ENCODE measurements at places on chromosomes 4 and X.

GRCh38 chr4:47010912-47011446, 17.6 kb upstream of the GABRA4 start:
- no peak for DNase-seq

DNA sequence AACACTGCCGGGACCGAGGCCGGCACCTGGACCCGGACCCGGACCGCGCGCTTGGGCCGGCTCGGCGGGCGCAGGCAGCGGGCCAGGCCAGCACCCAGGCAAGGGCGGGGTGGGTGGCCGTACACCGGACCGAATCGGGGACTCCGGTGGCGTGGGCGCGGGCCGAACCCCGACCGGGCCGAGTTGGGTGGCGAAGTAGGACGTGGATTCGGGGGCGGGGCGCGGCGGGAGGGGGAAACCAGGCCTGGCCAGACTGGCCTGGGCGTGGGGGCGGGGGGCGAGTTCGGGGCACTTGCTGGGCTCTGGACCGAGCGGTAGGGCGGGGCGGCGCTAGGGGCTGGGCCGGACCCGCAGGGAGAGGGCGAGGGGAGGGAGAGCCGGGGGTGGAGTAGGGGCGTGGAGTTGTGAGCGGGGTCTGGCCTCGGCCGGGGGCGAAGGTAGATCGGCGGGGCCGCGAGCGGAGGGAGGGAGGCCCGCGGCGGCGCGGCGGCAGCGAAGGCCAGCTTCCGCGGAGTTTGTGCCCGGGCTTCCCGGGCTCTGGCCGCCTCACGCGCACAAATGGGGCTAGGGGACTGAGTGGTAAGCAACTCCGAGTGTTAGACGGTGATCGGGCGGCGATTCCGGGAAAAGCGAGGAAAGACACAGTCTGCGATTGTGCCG, 1.8 kb upstream of the BCORL1 start:
- peak; percentile 11 for DNase-seq

DNA sequence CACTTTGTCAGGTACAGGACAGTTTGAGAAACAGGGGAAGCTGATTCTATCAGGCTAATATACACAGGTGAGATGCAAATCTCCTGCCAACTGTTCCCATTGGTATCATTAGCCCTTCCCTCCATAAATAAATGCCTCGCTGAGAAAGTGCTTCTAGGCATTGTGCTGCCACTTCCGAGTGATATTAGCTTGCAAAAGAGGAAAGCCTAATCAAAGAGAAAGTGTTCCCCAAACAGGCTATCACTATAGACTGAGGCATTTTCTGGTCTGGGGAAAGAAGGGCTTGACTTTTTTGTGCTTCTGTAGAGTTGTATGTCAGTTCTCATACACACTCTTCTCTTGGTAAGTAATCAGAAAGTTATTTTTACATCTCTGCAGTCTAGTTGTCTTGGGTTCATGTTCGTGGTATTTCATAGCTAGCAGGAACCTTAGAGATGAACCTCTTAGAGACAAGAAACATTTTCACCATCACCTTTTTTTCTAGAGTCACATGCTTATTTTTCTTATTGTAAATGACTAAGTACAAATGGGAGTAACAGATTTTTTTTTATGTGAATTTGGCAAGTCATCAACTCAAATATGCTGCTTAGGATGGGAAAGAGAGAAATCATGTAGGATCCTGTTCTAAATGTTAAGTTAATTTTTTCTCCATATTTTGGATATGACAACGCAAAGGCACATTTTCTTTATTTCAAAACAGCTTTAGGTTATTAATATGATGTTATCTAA, 1009.8 kb downstream of the ADGRL3 start:
- peak; percentile 21 for DNase-seq

GRCh38 chr4:12472087-12472486, 1012.1 kb downstream of the RAB28 start:
- no peak for DNase-seq

DNA sequence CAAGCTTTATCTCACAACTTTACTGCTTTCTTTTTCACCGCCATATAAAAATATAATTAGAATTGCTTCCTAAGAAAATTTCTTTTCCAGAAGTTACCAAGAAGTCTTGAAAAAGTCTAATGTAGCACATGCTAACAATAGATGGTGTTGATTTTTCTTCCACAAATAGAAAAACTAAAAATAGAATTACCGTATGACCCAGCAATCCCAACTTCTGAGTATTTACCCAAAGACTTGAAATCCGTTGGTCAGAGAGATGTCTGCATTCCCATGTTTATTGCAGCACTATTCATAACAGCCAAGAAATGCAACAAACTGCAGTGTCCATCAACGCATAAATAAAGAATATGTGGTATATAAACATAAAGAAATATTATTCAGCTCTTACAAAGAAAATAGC, 17.8 kb upstream of the EDNRA start:
- no peak for DNase-seq

GRCh38 chr4:105894660-105895582, at the start of gene NPNT:
Gene NPNT, plus strand, starts transcription at chr4:105895471. Its CDS starts 182 bp downstream, at chr4:105895653.
- DNase-seq, result peak; percentile 52

- DNase-seq, result peak; percentile 6
Measured at GRCh38 chrX:19514791-19515614, at the start of gene MAP3K15. Gene MAP3K15, minus strand, starts transcription at chrX:19515508. Its CDS starts 247 bp downstream, at chrX:19515261.

DNA sequence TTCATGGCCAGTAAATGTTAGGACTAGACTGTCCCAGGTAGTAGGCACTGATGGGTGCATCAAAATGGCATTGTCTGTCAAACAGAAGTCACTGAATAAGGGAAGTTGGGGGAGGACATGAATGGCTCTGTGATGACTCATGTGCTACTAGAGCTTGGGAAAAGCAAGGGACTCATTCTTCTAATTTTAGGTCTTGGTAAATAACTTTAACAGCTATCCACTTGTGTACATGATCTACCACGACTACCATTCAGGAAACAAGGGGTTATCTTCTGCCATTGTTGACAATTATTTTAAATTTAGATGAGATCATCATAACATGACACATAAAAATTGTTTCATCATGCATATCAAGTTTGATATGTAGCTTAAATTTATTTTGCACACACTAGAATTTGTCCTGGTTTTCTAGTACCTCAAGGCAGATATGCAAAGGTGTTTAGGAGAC, 6.3 kb downstream of the AREG start:
- no peak for DNase-seq

DNA sequence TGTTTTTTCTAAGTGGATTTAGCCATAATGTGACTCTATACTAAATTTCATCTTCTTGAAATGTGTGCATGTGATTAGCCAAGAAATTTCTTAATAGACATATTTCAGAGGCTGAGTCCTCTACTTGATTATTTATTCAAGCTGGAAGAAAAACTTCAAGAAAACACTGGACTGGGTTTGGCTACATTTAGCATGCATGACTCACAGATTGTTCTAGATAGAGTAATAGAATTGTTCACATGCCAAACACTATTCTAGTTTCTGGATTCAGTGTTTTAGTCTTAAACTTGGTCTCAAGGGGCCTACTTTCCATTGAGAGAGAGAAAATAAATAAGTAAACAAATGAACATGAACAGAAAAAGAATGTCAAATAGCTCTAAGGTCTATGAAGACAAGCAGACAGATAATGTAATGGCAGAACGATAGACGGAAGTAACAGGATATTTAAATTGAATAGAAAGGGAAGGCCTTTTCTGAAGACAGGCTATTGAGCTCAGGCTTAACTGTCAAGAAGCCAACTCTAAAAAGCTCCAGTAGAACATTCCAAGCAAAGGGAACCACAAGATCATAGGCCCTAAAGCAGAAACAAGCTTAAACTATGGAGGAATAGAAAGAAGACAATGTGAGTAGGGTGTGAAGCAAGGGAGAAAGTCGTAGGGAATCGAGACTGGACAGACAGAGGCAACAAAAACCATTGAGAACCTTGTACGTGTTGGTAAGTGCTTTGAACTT, 104.6 kb downstream of the TMEM144 start:
- no peak for DNase-seq

DNA sequence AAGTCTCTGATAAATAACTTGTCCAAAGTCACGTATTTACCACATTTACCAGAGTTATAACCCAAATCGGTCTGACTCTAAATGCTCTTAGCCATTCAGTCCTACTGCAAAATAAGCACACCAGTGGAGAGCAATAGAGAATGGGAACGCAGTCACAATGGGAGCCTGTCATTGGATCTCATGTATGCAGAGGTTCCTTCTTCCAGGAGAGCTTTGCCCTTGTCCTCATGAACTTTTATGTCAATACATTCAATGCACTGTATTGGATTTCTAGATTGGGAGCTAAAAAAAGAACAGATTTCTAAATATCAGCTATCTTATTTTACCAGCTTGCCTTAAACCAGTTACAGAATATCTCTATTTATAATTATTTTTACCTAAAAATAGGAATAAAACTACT, 149.1 kb upstream of the CXXC4 start:
- DNase-seq, result no peak

GRCh38 chr4:163017135-163017534, 149.6 kb downstream of the NAF1 start:
- no peak for DNase-seq

- peak; percentile 6 for DNase-seq
Measured at GRCh38 chrX:148806145-148806870, 305.9 kb downstream of the AFF2 start.

DNA sequence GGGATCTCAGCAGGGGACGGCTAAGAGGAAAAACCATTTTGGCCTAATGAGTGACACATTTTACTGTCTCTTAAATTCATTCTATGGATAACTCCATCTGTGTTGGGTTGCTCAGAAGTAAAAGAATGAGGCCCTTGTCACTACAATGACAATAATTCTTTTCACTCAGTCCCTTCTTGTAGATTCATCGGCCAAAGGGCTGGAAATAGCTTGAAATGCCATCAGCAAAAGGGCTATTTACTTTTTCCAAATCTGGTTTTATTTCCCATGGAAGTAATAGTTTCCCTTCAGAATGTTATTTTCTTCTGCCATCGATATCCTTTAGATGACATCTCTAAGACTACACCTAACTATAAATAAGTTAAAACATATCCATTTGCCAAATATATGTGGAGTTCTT, 7.4 kb downstream of the MEPE start:
- no peak for DNase-seq

GRCh38 chr4:173230062-173230461, 61.5 kb downstream of the GALNT7 start:
- no peak for DNase-seq

DNA sequence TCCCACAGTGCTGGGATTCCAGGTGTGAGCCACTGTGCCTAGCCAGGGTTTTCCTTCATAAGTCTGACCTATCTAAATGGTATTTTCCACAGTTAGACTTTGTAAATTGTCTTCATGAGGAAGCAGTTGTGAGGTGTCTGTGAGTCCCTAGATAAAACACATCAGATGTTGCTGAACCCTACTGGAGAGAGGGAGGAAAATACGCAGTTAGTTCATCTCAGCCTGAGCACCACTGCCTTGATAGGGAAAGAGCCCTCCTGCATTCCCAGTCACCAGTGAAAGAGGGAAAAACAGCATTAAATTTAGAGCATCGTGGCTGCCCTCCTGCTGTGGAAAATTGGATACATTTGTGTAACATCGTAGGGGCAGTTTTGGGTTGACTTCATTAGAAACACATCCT, 31.7 kb upstream of the CLDN34 start:
- DNase-seq, result no peak

DNA sequence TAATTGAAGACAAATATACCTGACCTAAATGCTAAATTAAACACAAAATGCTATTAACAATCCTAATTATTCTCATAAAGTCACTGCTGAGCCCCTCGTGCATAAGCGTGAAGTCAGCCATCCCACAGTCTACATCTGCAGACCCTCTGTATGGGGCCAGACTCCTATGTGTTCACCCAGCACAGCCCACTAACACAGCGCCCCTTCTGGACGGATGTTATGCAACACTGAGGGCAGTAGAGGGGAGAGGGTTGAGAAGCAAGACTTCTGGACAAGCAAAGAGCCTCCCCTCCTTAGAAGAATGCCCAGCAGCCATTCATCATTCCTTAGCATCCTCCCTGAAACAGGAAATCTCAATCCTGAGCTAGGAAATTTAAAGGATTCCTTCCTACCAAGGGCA, 7.9 kb downstream of the TRPC3 start:
- DNase-seq, result no peak

GRCh38 chrX:17024886-17025285, 78.4 kb downstream of the REPS2 start:
- no peak for DNase-seq

- DNase-seq, result peak; percentile 35
Measured at GRCh38 chr4:77203380-77204197, 46.6 kb downstream of the CCNG2 start.

GRCh38 chr4:38856524-38857337, at the start of gene TLR6:
Gene TLR6, minus strand, starts transcription at chr4:38856817. Its CDS starts 27,344 bp downstream, at chr4:38829473.
- peak; percentile 75 for DNase-seq

DNA sequence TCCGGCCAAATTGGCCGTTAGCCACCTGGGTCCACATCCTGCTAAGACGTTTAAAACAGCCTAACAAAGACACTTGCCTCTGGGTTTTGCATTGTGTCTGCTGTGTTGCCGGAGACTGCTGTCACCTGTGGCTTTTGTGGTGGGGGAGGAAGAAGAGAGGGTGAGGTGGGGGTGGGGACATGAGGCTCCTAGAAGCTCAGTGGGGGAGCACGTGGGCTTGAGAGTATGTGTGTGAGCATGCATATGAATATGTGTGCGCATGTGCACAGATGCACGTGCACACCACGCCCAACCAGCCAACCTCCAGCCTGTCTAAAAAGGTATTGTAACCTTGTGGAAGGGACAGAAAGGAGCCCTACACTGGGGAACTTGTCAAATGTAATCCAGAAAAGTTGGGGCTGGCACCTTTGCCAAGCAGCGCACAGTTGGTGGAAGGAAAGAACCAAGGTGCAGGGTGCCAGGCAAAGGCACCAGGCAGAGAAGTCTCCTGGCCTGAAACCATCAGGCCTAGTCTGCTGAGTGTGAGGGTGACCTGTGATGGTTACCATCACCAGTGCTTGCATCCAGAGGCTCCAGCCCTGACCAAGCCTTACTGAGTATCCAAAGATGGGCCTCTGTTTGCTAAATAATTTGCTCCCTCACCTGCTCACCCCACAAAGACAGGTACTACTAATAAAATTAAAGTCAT, 10.1 kb upstream of the SASH3 start:
- no peak for DNase-seq

- DNase-seq, result no peak
Measured at GRCh38 chr4:140986045-140986444, 147.2 kb downstream of the RNF150 start.

- DNase-seq, result no peak
Measured at GRCh38 chr4:76696109-76696508, 201.8 kb downstream of the SOWAHB start.

- no peak for DNase-seq
Measured at GRCh38 chrX:23118163-23118562, 118.4 kb downstream of the DDX53 start.

GRCh38 chr4:17322514-17322913, 189.4 kb downstream of the QDPR start:
- no peak for DNase-seq

DNA sequence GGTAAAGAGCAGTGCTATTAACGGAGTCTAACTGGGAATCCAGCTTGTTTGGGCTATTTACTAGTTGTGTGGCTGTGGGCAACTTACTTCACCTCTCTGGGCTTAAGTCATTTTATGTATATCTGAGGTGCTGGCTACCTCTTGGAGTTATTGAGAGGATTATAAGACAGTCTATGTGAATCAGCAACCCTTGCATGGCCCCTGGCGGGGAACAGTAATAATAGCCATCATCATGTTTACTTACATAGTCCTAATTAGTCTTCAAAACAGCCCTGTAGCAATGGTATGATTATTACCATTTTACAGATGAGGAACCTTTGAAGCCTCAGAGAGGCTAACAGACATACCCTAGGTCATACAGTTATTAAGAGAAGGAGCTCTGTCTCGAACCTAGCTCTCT, 1.5 kb downstream of the HPRT1 start:
- no peak for DNase-seq

- no peak for DNase-seq
Measured at GRCh38 chrX:85089321-85089840, 85.7 kb downstream of the APOOL start.
